Mesothelial cell of epicardium (in vitro differentiated cells): ENCODE measurements at places on chromosomes 1 and 21.

- DNase-seq: no peak
Measured at GRCh38 chr1:71068325-71069240, 12.3 kb downstream of the ZRANB2 start.

DNA sequence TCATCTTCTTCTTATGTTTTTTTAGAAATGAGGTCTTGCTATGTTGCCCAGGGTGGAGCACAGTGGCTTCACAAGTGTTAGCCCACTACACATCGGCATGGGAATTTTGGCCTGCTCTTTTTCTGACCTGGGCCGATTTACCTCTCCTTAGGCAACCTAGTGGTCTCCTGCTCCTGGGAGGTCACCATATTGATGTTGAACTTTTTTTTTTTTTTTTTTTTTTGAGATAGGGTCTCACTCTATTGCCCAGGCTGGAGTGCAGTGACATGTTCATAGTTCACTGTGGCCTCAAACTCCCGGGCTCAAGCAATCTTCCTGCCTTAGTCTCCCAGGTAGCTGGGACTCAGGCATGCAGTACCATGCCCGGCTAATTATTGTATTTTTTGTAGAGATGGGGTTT, 7.5 kb downstream of the AK2 start:
- DNase-seq: no peak

DNA sequence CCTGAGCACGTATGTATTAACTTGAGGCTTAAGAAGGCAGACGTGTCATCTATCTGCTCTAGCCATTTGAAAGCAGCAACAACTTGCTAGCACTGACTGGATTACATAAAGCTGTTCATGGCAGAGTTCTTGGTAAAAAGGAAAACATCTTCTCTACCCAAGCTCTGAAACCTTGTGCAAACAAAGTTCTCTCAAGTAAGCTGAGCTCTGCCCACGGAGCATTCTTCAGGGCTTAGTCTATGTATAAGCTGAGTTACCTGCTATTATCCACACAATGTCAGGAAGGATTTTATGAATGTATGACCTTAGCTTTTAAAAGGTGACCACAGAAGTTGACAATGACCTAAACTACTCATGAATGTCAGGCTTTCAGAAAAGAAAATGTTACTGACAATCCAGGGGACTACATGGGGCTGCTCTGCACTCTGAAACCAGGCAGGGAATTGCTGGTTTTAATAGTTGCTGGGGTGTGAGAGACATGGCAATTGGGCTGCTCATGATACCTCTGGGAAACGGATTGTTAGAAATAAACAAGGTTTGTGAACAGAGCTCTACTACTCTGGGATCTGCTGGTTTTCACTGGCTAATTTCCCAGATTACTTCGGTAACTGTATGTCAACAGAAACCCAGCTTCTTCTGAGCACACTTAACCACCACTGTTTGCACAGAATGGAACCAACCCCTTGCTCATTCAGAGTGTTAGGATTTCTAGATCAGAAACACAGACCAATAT, 29.6 kb upstream of the CCN1 start:
- DNase-seq: no peak

DNA sequence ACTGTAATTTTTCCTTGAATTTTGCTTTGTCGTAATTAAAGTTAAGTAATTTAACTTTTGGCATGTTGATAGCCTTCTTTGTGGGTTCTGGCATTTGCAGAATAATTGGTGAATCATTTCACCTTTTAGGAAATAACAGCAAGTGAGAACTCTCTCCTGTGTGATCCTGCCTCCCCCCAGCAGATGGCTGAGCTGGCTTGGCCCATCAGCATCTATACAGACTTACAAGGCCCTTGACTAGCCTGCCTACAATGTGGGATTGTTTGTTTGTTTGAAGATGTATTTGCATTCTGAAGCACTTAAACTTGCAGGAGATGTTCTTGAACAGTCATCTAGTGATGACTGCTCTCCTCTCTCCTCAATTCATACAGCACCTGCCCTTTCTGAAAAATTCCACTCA, 55.9 kb downstream of the MACO1 start:
- no peak for DNase-seq

DNA sequence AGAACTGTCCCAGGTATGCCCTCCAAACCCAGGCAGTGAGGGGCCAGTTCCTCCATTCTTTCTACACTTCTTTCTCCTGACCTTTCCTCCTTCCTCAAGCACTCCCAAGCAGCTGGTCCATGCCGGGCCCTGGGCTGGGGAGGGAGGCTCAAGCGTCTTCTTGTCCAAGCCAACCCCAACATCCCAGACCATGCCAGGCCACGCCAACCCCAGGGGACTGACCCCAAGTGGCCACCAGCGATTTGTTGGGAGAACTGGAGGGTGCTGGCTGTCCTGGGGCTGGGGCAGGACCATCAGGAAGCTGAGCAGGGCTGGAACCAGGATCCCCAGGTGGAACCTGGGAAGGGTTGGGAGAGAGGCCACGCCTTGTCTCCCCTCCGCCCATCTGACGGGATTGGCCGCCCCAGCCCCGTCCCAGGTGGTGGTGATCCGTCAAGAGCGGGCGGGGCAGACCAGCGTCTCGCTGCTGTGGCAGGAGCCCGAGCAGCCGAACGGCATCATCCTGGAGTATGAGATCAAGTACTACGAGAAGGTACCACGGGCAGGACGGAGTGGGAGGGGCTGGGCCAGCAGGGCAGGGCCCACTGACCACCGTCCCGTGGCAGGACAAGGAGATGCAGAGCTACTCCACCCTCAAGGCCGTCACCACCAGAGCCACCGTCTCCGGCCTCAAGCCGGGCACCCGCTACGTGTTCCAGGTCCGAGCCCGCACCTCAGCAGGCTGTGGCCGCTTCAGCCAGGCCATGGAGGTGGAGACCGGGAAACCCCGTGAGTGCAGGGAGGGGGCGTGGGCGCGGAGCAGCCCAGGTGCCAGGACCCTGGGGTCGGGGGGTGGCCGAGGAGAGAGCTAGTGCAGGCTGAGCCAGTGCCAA, 29.9 kb downstream of the EPHA8 start:
- no peak for DNase-seq
